ENCODE measurements at places on chromosomes 13 and 19.

DNA sequence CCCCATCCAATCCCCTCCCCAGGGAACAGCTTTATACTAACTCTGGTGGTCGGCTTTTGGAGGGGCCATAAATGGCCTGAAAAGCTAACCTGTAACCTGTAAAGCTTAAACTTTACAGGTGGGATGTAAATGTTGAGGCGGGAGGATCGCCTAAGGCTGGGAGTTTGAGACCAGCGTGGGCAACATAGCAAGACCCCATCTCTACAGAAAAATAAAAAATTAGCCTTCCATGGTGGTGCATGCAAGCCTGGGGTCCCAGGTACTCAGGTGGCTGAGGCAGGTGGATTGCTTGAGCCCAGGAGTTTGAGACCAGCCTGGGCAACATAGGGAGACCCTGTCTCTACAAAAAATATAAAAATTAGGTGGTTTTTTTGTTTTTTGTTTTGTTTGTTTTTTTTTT, 18.5 kb downstream of the CARM1 start:
- no peak for DNase-seq

GRCh38 chr19:44891016-44891882, at the start of gene TOMM40:
Gene TOMM40, plus strand, starts transcription at chr19:44891254. Its CDS starts 162 bp downstream, at chr19:44891416.
- peak; percentile 96 for DNase-seq

DNA sequence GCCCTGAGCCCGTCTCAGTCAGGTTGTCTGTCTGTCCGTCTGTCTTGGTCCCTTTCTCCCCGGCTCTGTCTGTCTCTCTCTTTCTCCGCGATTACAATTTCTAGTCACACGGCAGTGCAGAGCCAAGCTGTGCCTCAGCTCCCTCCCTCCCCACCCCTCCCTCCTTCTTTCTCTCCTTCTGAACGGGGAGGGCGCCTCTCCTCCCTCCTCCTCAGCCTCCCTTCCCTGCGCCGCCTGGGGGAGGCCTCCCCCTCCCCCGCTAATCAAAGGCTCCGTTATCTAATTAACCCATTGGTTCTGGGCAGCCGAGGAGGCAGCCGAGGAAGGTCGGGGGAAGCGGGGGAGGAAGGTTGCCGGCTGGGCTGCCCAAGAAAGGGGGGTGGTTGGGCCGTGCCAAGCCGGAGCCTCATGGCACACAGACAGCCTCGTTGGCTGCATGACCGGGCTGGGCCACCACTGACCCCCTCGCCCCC, 16.5 kb downstream of the LRRC4B start:
- DNase-seq, result no peak

GRCh38 chr19:54517483-54517882, 14.9 kb downstream of the LAIR2 start:
- peak; percentile 38 for DNase-seq

GRCh38 chr13:75219479-75220237, 262.3 kb downstream of the TBC1D4 start:
- DNase-seq, result no peak

- DNase-seq, result peak; percentile 93
These were observed 3.1 kb downstream of the CDX2 start for GRCh38 chr13:27965740-27966640.

DNA sequence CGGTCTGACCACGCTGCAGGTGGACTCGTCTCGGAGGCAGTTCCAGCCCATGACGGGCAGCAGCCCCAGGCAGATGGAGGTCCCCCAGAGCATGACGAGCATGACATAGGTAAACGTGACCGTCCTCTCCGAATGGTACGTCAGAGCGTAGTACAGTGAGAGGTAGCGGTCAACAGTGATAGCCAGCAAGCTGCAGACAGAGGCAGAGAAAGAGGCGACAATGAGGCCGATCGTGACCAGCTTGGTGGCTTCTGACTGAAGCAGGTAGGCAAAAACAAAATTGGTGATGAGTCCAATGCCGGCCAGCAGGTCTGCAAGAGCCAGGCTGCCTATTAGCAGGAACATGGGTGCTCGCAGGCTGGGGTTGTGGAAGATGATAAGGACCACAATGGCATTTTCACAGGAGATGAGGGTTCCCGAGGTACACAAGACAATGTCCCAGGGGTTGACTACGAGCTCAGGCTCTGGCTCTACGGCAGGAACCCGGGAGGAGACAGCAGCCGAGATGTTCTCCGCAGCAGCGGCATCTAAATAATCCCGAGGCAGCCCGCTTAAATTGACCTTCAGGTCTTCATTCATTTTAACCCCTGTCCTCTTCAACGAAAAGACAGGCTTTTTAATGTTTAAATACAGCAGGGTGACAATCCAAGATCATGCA, 1.2 kb downstream of the GPR12 start:
- no peak for DNase-seq

Measured in LNCaP clone FGC (cell line).